ENCODE measurements at places on chromosomes 12 and 14.

- no peak overlapping the region for H3K4me3 ChIP-seq
- DNase-seq = no peak
- H3K27me3 ChIP-seq = no peaks in the 10 kb centered on the region
- H3K4me1 ChIP-seq = peaks cover 4% of the 10 kb centered on the region
- H3K27ac ChIP-seq = no peak overlapping the region
These were observed 148.1 kb downstream of the TSPAN9 start for GRCh38 chr12:3225154-3225795.

DNA sequence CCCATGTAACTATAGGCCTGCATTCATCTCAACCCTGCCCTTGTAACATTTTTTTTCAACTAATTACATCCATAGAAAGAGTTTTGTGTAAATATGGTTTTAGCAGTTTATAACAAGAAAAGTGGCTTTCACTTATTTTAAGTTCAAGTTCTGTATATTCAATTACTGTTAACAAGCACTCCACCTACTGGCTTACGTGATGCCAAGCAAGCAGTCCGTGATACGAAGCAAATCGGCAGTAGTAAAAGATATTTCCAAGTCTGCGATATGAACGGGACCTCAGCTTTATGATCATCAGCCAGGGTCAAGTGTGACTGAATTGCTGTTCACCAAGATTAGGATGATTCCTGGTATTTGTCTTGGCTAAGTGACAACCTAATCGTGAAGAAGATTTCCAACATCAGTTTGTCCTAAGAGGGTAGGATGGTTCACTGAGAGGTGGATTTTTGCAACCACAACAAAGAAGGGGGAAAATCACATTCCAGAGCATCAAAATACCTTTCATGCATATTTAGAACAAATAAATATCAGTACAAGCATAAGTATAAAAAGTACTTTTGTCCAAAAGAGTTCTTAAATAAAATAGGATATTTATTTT lies 456.2 kb downstream of the FOXG1 start:
- no peaks in the 10 kb centered on the region for H3K4me1 ChIP-seq
- DNase-seq = no peak
- no peak overlapping the region for H3K27ac ChIP-seq
- H3K27me3 ChIP-seq = no peaks in the 10 kb centered on the region

DNA sequence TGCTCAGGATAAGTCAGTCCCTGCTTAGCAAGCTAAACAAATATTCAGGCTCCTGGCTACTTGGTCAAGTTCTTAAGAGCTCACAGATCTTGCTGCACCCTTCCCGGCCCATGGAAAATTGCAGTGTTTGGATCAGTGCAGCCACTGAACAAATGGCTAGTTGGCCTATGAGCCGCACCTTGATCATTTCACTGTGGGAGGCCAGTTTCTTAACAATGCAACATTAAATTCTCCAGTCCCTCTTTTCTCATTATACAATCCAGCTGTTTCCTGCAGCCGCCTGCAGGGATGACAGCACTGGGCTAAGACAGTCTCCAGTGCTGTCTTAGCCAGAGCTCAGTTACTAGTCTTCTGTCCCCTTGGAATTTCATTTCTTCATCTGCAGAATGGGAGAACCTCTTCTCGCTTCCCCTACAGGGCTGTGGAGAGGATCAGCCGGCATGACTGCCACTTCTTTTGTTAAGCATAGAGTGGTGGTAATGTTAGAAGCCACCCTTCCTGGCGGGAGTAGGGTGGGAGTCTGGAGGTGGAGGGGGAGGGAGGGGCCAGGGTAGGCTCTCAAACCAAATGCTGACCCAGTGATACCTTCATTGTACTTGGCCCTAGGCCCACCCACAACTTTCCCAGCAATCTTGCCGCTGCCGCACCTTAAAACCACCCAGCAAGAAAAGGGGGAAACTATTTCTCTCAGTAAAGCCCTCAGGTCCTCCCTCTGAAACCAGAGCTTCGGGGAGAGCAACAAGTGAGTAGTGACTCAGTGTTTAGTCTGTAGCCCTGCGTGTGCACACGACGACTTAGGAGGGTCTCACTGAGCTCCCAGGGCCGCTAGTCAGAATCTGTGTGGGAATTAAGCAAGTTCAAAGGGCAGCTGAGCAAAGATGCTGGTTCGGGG lies 145.7 kb downstream of the NUAK1 start:
- no peak for DNase-seq
- H3K27ac ChIP-seq = no peak overlapping the region
- no peak overlapping the region for H3K4me3 ChIP-seq
- no peaks in the 10 kb centered on the region for H3K36me3 ChIP-seq

DNA sequence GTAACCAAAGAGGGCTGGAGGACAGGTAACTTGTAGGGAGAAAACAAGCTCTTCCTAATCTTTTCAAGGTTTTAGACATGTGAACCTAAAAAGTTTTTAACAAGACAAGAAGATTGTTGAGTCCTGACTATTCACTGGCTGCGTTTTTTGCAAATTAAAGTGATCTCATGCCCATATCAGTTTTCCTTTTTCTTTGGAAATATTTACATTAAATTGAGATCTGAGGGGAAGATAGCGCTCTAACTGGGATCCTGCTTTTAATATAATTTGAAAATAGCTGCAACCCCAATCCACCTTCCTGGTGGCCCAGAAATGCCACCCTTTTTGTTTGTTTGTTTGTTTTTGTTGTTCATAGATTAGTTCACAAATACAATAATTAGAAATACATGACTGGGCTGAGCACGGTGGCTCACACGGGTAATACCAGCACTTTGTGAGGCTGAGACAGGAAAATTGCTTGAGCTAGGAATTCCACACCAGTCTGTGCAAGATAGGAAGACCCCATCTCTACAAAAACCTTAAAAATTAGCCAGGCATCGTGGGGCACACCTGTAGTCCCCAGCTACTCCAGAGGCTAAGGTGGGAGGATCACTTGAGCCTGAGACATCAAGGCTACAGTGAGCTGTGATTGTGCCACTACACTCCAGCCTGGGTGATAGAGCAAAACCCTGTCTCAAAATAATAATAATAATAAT lies 2.4 kb upstream of the SSTR1 start:
- no peaks in the 10 kb centered on the region for H3K27me3 ChIP-seq
- no peak overlapping the region for H3K27ac ChIP-seq
- H3K4me3 ChIP-seq = no peak overlapping the region

- H3K27ac ChIP-seq = no peak overlapping the region
- no peaks in the 10 kb centered on the region for H3K36me3 ChIP-seq
- no peak for DNase-seq
- no peaks in the 10 kb centered on the region for H3K4me1 ChIP-seq
- no peaks in the 10 kb centered on the region for H3K27me3 ChIP-seq
- no peak overlapping the region for H3K4me3 ChIP-seq
These were observed 30.9 kb downstream of the MYO1H start for GRCh38 chr12:109378569-109378968.

DNA sequence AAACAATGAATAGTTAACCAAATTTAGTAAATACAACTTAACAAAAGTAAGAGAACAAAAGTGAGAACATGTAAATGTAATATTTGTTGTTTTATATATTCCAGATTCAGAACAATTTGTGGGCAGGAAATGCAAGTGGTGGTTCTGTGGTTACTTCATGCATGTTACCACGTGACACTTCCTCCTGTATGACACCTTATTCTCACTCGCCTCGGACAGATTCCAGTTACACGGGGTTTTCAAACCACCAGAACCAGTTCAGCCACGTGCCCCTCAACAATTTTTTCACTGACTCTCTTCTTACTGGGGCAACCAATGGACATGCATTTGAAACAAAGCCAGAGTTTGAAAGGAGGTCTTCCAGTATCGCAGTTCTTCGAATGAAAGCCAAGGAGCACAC lies 21.0 kb downstream of the ALX1 start:
- no peaks in the 10 kb centered on the region for H3K27me3 ChIP-seq
- no peaks in the 10 kb centered on the region for H3K36me3 ChIP-seq
- no peak for DNase-seq

- DNase-seq = no peak
- H3K4me1 ChIP-seq = no peaks in the 10 kb centered on the region
- no peak overlapping the region for H3K27ac ChIP-seq
- no peak overlapping the region for H3K4me3 ChIP-seq
- H3K27me3 ChIP-seq = no peaks in the 10 kb centered on the region
These were observed 39.8 kb upstream of the ANO2 start for GRCh38 chr12:5984873-5985272.

DNA sequence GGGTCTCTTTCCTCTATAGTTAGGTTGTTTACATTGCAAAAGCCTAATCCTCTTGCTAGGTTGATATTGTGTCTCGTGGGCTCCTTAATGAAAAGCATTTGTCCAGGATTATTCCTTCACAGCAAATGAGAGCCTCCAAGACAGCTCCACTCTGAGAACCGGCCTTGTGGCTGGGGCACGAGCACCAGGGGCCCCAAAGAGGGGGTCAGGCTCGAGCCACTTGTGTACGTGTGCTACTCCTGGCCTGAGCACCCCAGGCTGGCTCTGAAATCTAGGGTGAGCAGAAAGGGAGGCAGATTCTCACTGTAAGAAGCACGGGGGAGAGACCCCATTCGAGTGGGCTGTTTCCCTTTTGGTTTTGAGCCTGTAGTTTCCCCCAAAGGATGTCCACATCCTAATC lies 45.0 kb upstream of the FZD10 start:
- no peaks in the 10 kb centered on the region for H3K4me1 ChIP-seq
- no peak for DNase-seq
- no peak overlapping the region for H3K4me3 ChIP-seq
- no peak overlapping the region for H3K27ac ChIP-seq

DNA sequence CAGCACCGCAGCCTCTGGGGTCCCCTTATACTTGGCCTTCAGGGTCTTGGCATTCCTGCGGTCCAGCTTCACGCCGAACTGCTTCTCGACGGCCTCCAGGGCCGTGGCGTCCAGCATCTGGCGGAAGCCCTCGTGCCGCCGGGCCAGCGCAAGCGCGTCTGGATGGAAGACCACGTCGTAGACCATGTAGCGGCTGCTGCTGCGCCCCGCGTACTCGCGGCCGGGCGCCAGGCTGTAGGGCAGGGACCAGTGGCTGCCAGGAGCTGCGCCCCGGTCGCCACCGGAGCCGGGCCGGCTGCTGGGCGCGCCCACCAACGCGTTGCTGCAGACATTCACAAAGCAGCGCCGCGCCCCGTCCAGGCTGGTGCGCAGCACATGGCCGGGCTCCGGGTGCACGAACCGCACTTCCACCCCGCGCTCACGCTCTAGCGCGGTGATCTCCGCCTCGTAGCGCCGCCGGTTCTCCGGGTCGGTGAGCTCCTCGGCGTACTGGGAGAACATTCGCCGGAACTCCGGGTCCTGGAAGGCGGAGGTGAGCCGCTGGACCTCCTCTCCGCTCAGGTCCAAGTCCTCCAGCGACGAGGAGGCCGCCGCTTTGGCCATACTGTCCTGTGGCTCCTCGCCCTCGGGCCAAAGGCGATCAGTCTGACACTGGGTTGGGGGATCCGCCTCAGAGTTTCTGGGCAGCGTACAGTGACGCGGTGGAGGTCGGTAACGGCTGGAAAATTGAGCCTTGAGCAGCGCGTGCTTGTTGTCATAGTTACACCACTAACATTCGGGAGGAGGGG lies at the start of gene DNAAF2:
Gene DNAAF2 (minus strand): TSS at position 698 of the 788 bp plus-strand sequence. CDS start 95 bp downstream, at position 603.
- DNase-seq = peak; percentile 14
- H3K27ac ChIP-seq = peak within 1 kb of the TSS; percentile 93
- peaks cover 7% of the 10 kb centered on the region for H3K4me1 ChIP-seq

GRCh38 chr12:62900686-62901272 lies 34.2 kb downstream of the PPM1H start:
- H3K36me3 ChIP-seq = no peaks in the 10 kb centered on the region
- H3K4me3 ChIP-seq = no peak overlapping the region
- DNase-seq = no peak
- H3K4me1 ChIP-seq = no peaks in the 10 kb centered on the region
- H3K27me3 ChIP-seq = no peaks in the 10 kb centered on the region
- H3K27ac ChIP-seq = no peak overlapping the region

GRCh38 chr14:30872602-30873001 lies 1.8 kb upstream of the COCH start:
- no peak for DNase-seq
- no peak overlapping the region for H3K4me3 ChIP-seq
- peaks cover 2% of the 10 kb centered on the region for H3K4me1 ChIP-seq
- no peak overlapping the region for H3K27ac ChIP-seq
- H3K36me3 ChIP-seq = no peaks in the 10 kb centered on the region

- no peaks in the 10 kb centered on the region for H3K4me1 ChIP-seq
- no peaks in the 10 kb centered on the region for H3K27me3 ChIP-seq
- no peak overlapping the region for H3K27ac ChIP-seq
- DNase-seq = no peak
These were observed 581.2 kb downstream of the LRFN5 start for GRCh38 chr14:42187846-42188245.

- H3K27ac ChIP-seq = peak overlapping the region; percentile 48
- H3K4me1 ChIP-seq = peaks cover 15% of the 10 kb centered on the region
- H3K4me3 ChIP-seq = no peak overlapping the region
- DNase-seq = no peak
- H3K36me3 ChIP-seq = no peaks in the 10 kb centered on the region
- no peaks in the 10 kb centered on the region for H3K27me3 ChIP-seq
These were observed 12.1 kb downstream of the SYNE3 start for GRCh38 chr14:95504135-95505029.

Measured in ascending aorta (tissue), 2 donors.